ENCODE measurements at places on chromosomes 4 and X. TPM values are rescaled to one million over a fixed set of nuclear protein-coding genes. Genes with fewer than 3 reads are reported as not detected.

The SHROOM3 gene
- total RNA-seq = 22.8 TPM

The GPR101 gene
- not detected for total RNA-seq

The PAGE5 gene
- total RNA-seq = not detected

The SSX4 gene
- total RNA-seq = not detected

The XAGE5 gene
- not detected for total RNA-seq

The CORIN gene
- 0.04 TPM for total RNA-seq

The ZFP92 gene
- total RNA-seq = 3.0 TPM

The CACNA1F gene
- not detected for total RNA-seq

- no peak for DNase-seq
Observed at GRCh38 chr4:100079264-100079663, 111.0 kb downstream of the DDIT4L start.

DNA sequence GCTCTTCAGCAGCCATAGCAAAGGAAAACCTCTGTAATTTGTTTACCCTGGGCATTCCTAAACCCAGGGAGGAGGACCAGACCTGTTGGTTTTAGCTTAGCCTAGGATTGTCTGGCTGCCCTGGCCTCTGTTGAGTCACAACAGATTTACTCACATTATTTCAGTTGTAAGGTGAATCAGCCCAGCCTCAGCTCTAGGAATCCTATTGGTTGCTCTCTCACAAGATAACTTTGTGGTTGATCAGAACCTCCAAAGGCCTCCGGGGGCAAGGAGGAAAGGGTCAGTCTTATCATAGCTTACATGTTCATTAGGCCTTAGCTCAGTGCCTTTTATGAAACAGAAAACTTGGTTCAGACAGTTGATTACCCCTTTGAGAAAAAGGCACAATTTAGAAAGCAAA lies 41.0 kb downstream of the PDK3 start:
- DNase-seq = peak; percentile 58

GRCh38 chr4:176708771-176709311 lies 83.9 kb downstream of the VEGFC start:
- DNase-seq = no peak

DNA sequence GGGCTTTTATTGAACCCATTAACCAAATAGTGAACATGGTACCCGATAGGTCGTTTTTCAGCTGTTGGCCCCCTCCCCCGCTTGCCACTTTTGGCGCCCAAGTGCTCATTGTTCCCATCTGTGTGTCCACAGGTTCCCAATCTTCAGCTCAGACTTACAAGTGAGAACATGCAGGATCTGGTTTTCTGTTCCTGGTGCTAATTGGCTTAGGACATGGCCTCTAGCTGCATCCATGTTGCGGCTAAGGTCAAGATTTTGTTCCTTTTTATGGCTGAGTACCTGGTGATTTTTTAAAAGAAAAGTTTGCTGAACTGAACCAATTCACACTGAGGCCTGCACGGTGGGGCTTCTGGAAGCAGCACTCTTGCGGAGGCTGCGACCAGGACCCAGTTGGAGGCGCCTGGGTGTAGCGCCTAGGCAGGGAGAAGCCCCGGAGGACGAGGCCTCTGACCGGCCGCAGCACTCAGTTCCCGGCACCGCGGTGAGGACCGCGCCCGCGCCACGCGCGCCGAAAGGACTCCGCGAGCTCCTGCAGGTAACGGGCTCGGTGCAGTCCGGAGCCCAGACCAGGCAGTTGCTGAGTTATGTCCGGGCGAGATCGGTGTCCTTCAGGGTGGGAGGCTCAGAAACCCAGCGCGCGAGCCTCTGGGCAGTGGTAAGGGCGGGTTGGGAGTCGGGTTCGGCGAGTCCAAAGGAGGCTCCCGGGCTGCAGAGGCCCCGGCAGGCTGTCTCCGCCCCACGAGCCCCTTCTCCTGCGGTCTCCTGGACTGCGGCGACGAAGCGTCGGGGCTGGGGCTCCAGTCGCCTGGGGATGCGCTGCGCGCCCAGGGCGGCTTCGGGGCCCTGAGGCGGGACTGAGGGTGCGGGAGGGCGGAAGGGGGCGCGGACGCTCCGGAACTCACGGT lies 15.8 kb upstream of the SLC25A4 start:
- no peak for DNase-seq

DNA sequence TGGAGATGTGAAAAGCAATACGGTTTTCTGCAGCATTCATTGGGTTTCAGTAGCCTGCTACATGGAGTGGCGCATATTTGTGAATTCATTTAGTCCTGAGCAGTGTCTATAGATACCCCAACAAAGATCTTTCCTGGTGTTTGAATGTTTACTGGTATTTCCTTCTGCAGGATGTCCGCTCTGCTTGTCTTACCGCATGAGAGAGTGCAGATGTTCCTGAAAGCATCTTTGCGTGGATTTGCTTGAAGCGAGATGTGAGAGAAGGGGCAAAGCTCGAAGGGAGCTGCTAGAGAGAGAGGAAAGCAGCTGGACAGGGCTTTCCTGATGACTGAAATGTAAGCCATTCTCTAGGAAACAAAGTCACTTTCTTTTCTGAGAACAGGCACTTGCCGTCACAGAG lies 40.9 kb upstream of the GYPA start:
- DNase-seq = no peak

DNA sequence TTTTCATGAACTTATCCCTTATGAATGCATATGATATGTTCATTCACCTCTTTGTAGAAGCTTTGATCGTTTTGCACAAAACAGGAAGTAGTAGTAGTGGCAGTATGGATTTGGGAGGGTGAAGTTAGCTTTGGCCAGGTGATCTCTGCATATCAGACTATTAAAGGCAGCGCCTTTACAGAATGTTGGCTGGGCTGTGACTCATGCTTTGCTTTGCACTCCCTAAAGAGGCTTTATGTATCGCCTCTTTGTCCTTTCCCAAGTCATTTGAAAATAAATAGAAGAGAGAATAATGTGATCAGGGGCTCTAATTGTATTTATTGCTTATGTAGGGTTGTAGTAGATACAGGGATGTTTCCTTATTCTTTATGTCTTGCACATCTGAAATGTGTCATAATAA lies 50.4 kb downstream of the SHROOM3 start:
- DNase-seq = peak; percentile 61

DNA sequence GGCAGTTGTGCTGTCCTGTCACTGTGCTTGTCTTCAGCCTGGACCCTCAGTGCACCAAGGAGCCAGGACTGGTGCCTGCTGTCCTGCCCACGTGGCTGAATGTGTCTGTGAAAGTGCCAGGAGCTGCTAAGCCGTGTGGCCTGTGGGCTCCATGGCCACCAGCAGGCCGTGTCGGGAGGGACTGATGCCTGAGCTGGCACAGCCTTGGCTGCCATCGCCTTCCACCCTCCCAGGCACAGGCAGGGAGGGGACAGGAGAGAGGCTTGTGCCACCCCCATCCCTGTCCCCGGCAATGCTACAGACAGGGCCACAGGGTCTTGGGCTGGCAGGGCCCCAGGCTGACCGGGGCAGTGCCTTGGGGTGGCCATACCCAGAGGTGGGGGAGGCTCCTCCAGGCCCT lies 24.8 kb downstream of the DOK7 start:
- DNase-seq = no peak

- peak; percentile 85 for DNase-seq
Observed at GRCh38 chr4:168124008-168124641, 31.8 kb downstream of the ANXA10 start.

DNA sequence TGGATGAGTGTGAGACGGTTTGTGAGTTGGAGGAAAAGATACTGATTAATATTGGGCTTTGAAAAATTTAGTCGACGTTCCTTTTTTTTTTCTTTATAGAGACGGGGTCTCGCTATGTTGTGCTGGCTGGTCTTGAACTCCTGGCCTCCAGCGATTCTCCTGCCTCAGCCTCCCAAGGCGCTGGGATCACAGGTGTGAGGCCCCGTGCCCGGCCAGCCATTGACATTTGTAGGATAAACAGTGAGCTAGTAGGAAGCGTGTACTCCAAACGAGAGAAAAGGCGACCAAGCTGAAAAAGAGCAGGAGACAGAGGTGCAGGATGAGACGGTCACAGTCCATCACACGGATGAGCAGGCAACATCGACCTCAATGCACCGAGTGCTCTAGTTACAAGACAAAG lies 19.4 kb downstream of the PPP2R3B start:
- DNase-seq = no peak

DNA sequence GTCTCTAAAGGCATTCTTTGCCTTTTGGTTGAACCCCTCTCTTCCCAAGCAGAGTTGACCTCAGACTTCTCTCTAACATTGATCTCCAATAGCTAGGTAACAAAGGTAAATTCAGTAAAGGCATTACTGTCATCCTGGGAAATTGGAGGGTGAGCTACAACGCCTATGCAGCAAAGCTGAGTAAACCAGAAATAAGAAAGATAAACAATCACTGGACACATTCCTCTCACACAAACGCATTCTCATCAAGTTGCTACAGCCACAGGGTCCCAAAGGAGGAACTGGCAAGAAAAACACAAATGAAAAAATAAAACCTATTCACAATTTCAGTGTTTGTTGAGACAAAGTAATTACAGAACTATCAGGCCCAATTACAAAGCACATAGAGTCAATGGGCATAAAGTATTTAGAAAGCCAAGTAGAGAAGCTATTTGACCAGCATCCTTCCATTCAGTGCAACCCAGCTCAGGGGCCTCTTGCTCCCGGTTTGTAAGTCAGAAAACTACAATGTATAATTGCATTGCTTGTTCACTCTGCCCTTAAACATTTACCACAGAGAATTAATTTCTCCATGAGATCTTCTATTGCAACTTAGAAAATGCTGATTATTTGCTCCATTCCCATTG lies 967.7 kb downstream of the PCDH7 start:
- DNase-seq = no peak

GRCh38 chrX:123140454-123140853 lies 43.6 kb upstream of the GRIA3 start:
- no peak for DNase-seq

- no peak for DNase-seq
Observed at GRCh38 chr4:24775750-24776149, 19.6 kb upstream of the SOD3 start.

DNA sequence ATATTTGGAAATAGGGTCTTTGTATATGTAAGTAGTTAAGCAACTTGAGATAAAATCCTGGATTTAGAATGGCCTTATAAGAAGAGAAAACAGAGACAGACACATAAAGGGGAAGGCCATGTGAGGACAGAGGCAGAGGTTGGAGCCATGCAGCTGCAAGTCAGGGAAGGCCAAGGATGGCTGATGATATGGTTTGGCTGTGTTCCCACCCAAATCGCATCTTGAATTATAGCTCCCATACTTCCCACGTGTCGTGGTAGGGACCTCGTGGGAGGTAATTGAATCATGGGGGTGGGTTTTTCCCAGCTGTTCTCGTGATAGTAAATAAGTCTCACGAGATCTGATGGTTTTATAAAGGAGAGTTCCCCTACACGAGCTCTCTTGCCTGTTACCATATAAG lies 76.3 kb downstream of the STK32B start:
- no peak for DNase-seq

GRCh38 chrX:20089845-20090244 lies 26.9 kb downstream of the MAP7D2 start:
- no peak for DNase-seq

DNA sequence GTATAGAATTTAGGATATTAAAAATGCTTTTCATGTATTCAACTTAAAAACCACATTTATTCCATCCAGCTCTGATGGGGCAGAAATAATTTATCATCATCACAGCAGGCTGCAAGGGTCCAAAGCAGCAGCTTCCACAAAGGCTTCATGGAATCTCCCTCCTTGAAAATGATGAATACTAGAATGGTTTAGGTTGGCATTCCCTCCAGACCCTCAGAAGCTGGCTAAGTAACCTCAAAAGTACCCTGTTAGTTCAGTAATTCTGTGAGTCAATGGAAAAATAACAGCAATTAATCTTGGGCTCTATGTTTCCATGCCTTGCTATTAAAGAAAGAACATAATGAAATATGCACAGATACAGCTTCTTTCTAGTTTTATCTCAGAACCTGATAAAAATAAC lies 594.9 kb upstream of the DIPK2B start:
- DNase-seq = no peak

DNA sequence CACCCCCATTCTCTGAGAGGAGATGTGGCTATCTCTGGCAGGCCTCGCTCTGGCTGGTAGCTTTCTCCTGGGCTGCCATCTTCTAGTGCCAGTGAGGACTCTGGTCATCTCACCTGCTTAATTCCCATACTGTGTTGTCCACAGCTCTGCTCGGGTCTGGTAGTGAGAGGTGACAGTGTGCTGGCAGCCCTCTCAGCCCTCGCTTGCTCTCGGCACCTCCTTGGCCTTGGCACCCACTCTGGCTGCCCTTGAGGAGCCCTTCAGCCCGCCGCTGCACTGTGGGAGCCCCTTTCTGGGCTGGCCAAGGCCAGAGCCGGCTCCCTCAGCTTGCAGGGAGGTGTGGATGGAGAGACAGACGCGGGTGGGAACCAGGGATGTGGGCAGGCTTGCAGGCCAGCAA lies 52.7 kb downstream of the CPLX1 start:
- DNase-seq = no peak

GRCh38 chr4:87863486-87863885 lies 30.7 kb downstream of the MEPE start:
- DNase-seq = no peak

DNA sequence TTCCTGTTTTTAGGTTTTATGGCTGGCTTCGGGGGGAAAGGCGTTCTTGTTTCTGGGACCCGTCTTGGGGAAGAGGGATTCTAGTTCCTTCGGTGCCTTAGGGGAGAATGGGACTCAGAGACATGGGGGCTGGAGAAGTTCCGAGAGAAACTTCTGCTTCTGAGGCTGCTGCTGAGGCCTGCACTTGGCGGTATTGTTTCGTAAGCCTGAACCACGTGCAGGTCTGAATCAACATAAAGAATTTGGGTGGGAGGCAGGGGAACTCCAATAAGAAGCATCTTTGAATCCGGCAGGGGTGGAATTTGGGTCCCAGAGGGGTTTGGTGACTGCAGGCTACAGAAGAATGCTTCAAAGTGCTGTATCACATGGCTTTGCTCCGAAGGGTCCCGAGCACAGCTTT lies 15.1 kb downstream of the XG start:
- DNase-seq = no peak

DNA sequence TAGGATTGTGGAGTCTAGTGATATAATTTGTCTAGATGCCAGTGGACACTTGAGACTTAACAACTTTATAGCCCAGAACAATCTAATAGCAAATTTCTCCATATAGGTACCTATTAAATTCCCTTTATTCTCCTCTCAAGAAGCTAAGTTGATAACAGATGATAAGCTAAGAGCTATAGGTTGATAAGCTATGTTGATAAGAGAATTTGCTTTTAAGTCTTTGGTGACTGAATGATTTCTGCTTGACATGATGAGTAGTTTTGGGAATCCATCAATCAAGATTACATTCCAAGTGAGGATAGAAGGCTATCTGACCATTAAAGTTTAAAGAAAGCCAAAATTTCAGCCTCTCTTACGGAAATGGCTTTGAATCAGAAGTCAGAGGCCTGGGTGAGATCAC lies 131.6 kb downstream of the EMCN start:
- DNase-seq = no peak

DNA sequence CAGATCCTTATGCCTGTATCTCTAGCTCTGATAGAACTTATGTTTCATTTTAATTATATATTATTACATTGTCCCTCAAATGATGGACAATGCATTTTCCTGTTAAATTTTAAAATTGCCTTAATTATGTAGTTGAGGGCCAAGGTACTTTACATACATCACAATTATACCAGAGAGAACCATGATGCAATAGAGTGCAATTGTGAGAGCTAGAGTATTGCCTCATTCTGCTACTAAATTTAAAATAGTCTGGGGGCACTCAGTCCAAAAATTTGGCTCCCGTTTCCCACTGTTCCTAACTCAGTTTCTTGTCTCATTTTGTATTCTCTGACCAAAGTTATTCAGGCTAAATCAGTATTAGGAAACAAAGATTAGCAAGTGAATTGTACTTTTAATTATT lies 378.5 kb upstream of the ZFP42 start:
- no peak for DNase-seq
